ENCODE measurements at places on chromosomes 6 and 20. TPM values are rescaled to one million over a fixed set of nuclear protein-coding genes. Genes with fewer than 3 reads are reported as not detected.

The MYBL2 gene
- total RNA-seq: 83.7 TPM

The THBS2 gene
- 0.02 TPM for total RNA-seq

The PTCRA gene
- not detected for total RNA-seq

The IL20RA gene
- total RNA-seq: 0.03 TPM

The SLC22A16 gene
- not detected for total RNA-seq

The RPS6KA2 gene
- 0.11 TPM for total RNA-seq

The FOXF2 gene
- total RNA-seq: 21.7 TPM

The XKR7 gene
- total RNA-seq: not detected

The PROKR2 gene
- not detected for total RNA-seq

The TMEM74B gene
- total RNA-seq: 3.7 TPM

The ELOVL4 gene
- 1.5 TPM for total RNA-seq

The TMC2 gene
- not detected for total RNA-seq

The TTK gene
- 18.9 TPM for total RNA-seq

The GPX5 gene
- total RNA-seq: not detected

The NMBR gene
- not detected for total RNA-seq

The NTSR1 gene
- total RNA-seq: 0.07 TPM

The MLN gene
- total RNA-seq: not detected

The MTFR2 gene
- 11.6 TPM for total RNA-seq

The MEI4 gene
- not detected for total RNA-seq

The GPR63 gene
- 0.32 TPM for total RNA-seq

The COL9A1 gene
- not detected for total RNA-seq
